ENCODE measurements at places on chromosomes 12 and 14. TPM values are rescaled to one million over a fixed set of nuclear protein-coding genes. Genes with fewer than 3 reads are reported as not detected.

Gene ZCCHC8
- 40.1 TPM for total RNA-seq

Gene EIF2S3B
- 1.1 TPM for total RNA-seq

DNA sequence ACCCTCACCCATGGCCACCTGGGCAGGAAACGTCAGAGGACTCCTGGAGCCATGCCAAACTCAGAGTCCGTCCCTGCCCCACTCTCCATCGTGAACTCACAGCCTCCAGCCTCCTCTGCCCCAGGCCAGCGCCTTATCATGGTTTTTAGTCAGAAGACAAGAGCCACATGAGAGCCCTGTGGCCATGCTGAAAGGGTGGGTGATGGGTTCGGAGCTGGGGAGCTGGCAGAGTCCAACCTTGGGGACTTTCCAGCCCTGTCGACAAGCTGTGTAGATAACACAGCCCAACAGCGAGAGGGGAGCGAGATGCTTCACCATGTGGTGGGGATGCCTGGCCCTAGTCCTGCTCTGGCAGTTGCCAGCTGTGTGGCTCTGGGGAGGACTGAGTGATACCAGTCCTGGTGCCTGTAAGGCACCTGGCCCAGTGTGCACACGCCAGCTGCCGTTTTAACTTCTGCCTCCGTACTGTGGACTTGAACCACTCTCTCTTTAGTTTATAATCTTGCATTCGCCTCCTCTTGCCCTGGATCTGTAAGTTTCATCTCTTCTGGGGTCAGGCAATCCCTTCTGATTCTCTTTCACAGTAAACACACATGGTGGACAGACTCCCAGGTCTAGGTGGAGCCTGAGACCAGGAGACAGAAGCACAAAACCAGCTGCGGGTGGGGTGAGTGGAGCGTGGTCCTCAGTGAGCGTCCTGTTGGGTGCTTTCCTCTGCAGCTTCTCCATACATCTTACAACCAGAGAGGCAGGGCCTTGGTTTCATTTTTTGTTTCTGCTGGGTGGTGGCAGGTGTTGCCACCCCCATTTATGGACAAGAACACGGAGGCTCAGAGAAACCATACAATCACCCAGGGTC is 55.3 kb downstream of the RIN3 start:
- DNase-seq = no peak

Gene ADCK1
- total RNA-seq = 9.7 TPM

DNA sequence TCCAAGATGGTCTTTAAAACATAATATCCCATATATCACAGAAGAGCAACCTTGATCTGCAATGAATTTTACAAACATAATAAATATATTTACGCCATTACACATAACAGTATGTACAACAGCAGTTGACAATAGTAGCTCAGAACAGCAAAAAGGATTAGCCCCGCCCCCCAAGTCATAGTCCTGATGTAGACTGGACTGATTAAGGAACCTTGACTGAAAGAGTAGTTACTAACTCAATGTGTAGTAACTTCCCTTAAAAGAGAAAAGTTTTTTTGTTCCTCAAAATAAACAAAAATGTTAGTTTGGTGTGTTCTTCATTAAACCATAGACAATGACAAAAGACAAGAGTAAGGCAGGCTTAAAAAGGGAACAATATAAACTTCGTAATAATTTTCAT is 44.5 kb downstream of the GTF2A1 start:
- no peak for DNase-seq

DNA sequence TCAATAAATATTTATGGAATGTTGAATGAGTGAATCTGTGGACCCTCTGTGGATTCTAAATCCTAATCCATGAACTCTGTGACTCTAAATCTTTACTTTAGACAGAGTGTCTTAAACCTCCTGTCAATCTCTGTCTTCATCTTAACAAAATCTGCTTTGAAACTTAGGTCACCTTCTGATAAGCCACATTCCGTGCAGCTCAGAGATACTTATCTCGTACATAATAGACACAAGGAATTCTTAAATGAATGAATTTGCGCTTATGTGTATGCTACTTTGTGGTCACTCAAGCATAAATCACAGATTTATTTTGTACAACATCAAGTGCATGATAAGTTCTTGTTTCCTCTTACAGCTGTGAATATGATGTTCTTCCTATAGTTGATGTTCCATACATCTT is 2.2 kb upstream of the KRAS start:
- DNase-seq = no peak

GRCh38 chr12:111034886-111035577 is 114.7 kb upstream of the MYL2 start:
- no peak for DNase-seq

Gene SYCP3
- total RNA-seq = 0.16 TPM

- DNase-seq = peak; percentile 85
These were observed 446 bp upstream of the ZNF641 start for GRCh38 chr12:48351022-48351708.

Gene LMNTD1
- not detected for total RNA-seq

Gene GPR68
- total RNA-seq = 0.14 TPM

DNA sequence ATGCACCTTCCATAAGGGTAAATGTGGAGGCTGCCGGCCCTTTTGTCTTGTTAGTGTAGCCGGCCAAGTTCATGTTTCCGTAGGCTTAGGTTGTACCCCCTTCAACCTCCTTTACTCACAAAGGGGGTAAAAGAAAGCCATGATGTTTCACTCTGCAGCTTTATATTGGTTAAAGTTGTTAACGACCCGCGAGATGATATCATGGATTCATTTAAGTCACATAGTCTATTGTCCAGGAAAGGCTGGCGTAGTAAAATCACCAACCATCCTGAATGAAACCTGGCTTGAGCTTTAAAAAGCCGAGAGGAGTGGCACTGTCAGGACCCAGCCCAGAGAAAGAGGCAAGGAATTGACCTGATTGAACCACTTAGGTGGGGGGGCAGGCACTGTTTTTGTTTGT is 1.3 kb downstream of the UNG start:
- DNase-seq = no peak

Gene GLIPR1L1
- total RNA-seq = not detected

- DNase-seq = no peak
These were observed 190.3 kb upstream of the CDKN3 start for GRCh38 chr14:54206516-54206915.

Gene C3AR1
- total RNA-seq = not detected

DNA sequence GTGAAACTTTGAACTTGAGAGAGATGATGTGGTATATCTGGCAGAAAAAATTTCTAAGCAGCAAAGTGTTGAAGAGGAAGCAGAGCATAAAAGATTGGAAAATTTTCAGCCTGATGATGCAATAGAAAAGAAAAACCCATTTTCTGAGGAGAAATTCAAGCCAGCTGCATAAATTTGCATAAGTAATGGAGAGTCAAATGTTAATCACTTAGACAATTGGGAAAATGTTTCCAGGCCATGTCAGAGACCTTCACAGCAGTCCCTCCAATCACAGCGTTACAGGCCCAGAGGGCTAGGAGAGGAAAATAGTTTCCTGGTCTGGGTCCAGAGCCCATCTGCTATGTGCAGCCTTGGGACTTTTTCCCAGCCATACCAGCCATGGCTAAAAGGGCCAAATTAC is 469.0 kb upstream of the FOXG1 start:
- no peak for DNase-seq

GRCh38 chr12:57844709-57845477 is 1.6 kb downstream of the CTDSP2 start:
- DNase-seq = peak; percentile 56

GRCh38 chr12:19323805-19324204 is 115.5 kb upstream of the AEBP2 start:
- no peak for DNase-seq

Measured in Caco-2 (cell line).